ENCODE measurements at places on chromosomes 4 and X. TPM values are rescaled to one million over a fixed set of nuclear protein-coding genes. Genes with fewer than 3 reads are reported as not detected.

Gene CT45A3
- not detected for total RNA-seq

- no peaks in the 10 kb centered on the region for H3K4me1 ChIP-seq
- DNase-seq = no peak
- H3K4me3 ChIP-seq = no peak overlapping the region
These were observed 277.1 kb upstream of the TENM3 start for GRCh38 chr4:181966104-181966551.

- no peak for DNase-seq
- peaks cover 7% of the 10 kb centered on the region for H3K36me3 ChIP-seq
- peaks cover 17% of the 10 kb centered on the region for H3K4me1 ChIP-seq
- H3K4me3 ChIP-seq = no peak overlapping the region
These were observed 103.7 kb upstream of the KLF3 start for GRCh38 chr4:38560340-38560739.

Gene COX7B2
- not detected for total RNA-seq

Gene VEGFC
- total RNA-seq = 3.1 TPM

GRCh38 chr4:3292571-3293400 lies at the start of gene RGS12:
RGS12 (plus strand) TSS chr4:3293021; CDS start chr4:3316171, 23,150 bp downstream.
- H3K4me1 ChIP-seq = peaks cover 42% of the 10 kb centered on the region
- no peaks in the 10 kb centered on the region for H3K27me3 ChIP-seq
- DNase-seq = peak; percentile 92
- H3K4me3 ChIP-seq = peak within 1 kb of the TSS; percentile 95

GRCh38 chr4:177185151-177185550 lies 124.5 kb upstream of the NEIL3 start:
- no peaks in the 10 kb centered on the region for H3K27me3 ChIP-seq
- no peaks in the 10 kb centered on the region for H3K4me1 ChIP-seq
- H3K36me3 ChIP-seq = no peaks in the 10 kb centered on the region
- no peak overlapping the region for H3K4me3 ChIP-seq
